ENCODE measurements at places on chromosomes 16 and 17. TPM values are rescaled to one million over a fixed set of nuclear protein-coding genes. Genes with fewer than 3 reads are reported as not detected.
A peak's percentile ranks its signal among the peaks of the same experiment; 100 is the strongest.

The CAPN15 gene
- total RNA-seq: 69.7 TPM

- DNase-seq: no peak
Measured at GRCh38 chr17:49760296-49760695, 3.6 kb downstream of the FAM117A start.

DNA sequence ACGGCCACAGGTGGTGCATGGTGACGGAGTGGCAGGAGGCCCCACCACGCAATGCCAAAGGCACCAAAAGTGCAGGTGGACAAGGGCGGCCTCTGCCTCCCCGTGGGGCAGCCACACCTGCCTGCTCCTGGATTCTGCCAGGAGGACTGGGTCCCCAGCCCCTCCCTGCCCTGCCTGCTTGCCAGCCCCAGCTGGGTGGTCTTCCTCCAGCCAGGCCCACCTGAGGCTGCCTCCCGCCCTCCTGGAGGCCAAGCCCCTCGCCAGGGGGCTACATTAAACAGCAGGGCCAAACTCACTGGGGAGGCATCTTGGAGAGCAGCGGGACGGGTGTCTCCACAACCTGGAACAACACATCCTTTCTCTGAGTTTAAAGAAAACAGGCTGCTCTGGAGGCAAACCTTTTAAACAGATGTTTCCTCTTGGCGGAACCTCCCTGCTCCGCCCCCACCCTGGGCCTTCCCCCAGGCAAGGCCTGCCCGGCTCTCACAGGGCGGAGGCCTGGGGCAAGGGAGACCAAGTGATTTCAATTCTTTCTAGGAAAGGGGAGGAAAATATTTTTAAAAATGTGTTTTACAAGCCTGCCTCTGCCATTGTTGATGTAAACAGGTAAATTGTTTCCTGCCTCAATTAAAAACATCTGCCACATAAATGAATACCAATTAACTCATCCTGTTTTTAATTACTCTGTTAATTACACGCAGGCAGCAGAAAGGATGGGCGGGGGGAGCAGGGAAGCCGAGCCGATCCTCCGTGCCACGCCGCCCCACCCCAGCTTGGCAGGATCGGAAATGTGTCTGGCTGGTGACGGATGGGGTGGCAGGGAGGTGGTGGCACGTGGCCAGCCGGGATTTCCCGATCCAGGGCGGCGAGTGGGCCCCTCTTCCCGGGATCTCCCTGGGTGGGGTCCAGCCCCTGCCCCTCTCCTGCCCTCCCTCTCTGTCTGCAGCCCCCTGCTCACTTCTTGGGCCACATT is 54.4 kb upstream of the PABPN1L start:
- DNase-seq: peak; percentile 63

The PRMT7 gene
- 62.7 TPM for total RNA-seq

All from activated CD4-positive, alpha-beta T cell treated with anti-CD3 and anti-CD28 coated beads for 36 hours (primary cell).